NCI-H187 treated with DMSO at 0.1 percent for 48 hours (cell line): ENCODE measurements at places on chromosomes 4 and X.

DNA sequence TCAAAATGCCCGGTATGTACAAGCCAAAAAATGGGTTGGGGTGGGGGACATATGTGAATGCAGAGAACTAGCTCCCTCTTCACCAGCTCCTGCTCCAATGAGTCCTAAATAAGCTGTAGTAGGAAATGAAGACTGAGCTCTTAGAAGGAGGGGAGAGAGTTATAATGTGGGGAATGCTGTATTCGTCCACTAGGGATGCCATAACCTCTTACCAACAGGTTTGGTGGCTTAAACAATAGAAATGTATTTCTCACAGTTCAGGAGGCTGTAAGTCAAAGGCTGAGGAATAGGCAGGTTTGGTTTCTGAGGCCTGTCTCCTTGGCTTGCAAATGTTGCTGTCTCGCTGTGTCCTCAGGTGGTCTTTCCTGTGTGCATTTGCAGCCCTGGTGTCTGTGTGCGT, 4.4 kb upstream of the INPP4B start:
- DNase-seq, result no peak

- no peak for DNase-seq
These were observed 122.9 kb downstream of the AFAP1 start for GRCh38 chr4:7816771-7817170.

DNA sequence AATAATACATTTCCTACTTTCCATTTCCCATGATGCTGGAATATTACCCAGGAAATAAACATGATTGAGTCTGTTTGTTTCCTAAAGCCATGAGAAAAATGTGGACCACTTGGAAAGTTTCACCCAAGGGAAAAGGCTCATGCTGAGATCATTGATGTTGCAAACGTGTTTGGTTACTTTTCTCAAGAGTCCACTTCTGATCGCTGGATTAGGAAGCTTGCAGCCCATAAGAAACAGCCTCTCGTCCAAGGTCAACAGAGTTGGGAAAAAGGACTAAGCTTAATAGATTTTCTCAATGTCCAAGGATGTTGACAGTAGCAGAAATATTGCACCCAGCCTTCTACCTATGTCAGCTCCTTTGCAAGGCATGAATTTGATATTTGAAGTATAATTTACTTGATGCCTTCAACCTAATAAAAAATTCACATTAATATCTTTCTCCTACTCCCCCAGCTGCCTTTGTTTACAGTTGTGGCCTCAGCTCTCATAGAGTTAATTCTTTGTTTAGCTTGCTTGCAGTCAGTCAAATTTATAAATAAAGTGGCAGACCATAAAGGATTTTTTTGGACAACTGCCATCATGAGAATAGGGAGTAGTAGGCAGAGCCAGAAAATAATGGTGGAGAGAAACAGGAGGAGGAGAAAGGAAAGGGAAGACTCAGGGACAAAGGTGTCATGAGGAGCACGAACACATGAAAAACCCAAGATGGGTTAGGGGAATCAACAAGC, 65.6 kb upstream of the BLTP1 start:
- no peak for DNase-seq

DNA sequence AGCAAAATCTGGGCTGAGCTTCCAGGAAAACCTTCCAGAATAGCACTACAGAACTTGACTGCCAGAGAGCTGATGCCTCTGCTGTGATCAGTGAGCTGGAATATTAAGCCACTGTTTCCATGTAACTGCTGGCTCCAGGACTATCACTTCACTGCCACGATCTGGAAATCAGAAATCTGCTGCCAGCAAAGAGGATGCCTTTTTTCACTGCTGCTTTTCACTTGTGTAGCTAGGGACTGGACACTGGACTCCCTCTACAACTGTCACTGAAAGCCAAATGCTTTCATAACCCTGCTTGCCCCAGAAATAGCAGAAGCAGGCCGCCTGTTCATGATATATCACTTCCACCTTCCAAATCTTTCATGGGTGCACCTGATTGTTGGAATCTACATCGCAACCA, 9.4 kb upstream of the AP1S2 start:
- no peak for DNase-seq

DNA sequence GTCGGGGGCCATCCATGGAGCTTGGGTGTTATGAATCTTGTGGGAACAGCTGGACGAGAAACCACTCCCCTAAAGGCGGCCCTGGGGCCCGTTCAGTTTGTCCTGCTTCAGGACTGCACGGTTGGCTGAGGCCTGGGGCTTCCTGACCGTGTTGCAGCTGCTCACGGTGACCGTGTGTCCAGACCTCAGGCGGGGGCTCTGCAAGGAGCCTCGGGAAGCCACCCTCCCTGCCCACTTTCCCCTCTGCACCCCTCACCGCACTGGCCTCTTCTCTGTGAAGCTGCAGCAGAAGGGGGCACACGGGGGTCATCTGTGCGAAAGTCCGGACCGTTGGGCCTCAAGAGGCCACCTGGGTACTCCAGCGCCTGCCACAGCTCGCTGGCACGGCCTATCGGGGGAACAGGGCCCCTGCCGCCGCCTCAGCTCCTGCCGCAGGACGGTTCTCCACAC, 29.4 kb downstream of the UVSSA start:
- no peak for DNase-seq

- no peak for DNase-seq
These were observed 56.6 kb upstream of the CCDC149 start for GRCh38 chr4:24969486-24969885.

- DNase-seq, result no peak
These were observed 67.7 kb downstream of the RWDD4 start for GRCh38 chr4:183591301-183591700.

- DNase-seq, result no peak
These were observed 315.0 kb downstream of the AFF2 start for GRCh38 chrX:148815218-148815961.

DNA sequence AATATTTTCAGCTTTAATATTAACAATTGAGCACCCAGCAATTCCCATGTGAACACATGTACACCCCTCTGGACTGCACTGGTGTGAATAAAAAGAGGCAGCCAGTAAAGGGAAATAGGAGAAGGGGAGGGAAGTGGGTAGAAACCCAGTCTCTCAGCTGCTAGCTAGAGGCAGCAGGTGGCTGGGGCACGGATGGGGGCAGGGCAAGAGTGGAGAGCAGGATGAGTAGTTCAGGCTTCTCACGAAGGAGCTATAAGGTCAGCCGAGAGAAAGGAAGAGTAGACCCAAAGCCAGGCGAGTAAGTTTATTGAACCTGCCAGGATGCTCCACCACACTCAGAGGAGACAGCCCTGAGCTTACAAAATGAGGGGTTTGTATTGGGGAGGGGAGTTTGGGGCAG, 184.8 kb upstream of the MTMR8 start:
- no peak for DNase-seq

GRCh38 chr4:171817026-171817425, 3.8 kb downstream of the GALNTL6 start:
- DNase-seq, result no peak

DNA sequence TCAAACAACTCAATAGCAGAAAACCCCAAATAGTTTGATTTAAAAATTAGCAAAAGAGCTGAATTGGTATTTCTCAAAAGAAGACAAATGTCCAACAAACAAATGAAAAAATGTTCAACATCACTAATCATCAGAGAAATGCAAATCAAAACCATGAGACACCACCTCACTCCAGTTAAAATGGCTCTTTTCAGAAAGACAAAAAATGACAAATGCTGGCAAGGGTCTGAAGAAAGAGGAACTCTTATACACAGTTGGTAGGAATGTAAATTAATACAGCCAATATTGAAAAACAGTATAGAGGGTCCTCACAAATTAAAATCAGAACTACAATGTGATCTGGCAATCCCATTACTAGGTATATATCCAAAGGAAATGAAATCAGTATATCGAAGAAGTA, 70.4 kb downstream of the FBXL5 start:
- DNase-seq, result no peak

GRCh38 chr4:89371614-89372013, 64.0 kb upstream of the GPRIN3 start:
- DNase-seq, result no peak

- DNase-seq, result no peak
These were observed 676.7 kb downstream of the GALNTL6 start for GRCh38 chr4:172489861-172490260.

GRCh38 chr4:52606040-52606439, 53.1 kb downstream of the USP46 start:
- DNase-seq, result no peak

DNA sequence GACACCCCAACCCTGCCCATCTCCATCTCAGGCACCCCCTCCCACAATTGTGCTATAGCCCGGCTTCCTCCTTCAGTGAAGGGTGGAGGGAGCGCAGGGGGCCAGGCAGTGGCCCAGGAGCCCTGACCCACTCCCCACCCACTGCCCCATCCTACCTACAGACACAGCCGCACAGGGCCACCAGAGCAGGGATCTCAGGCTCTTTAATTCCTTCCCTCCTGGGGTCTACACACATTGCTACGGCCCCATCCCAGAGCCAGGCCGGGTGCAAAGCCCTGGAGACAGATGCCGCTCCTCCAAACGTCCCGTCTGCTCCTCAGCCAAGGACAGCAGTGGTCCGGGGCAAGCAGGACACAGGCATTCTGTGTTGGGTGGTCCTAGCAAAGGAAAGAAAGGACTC, 12.8 kb upstream of the DUSP9 start:
- no peak for DNase-seq

GRCh38 chr4:12447451-12447850, 1018.8 kb upstream of the HS3ST1 start:
- no peak for DNase-seq

DNA sequence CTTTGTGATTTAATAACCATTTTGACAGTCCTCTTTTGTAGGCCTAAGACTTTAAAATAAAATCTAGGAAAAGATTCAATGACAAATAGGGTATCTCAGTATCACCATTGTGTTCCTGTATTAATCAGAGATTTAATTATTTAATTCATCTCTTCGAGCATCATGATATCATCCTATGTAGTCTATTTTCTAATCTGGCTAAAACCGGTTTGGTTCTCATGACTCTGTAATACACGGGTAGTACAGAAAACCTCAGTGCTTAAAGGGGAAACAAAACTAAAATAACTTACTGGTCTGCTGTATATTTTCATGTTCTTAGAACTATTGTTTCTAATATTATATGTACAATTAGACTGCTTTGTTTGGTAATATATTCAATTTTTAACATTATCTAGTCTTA, 23.7 kb upstream of the FBXW7 start:
- no peak for DNase-seq

DNA sequence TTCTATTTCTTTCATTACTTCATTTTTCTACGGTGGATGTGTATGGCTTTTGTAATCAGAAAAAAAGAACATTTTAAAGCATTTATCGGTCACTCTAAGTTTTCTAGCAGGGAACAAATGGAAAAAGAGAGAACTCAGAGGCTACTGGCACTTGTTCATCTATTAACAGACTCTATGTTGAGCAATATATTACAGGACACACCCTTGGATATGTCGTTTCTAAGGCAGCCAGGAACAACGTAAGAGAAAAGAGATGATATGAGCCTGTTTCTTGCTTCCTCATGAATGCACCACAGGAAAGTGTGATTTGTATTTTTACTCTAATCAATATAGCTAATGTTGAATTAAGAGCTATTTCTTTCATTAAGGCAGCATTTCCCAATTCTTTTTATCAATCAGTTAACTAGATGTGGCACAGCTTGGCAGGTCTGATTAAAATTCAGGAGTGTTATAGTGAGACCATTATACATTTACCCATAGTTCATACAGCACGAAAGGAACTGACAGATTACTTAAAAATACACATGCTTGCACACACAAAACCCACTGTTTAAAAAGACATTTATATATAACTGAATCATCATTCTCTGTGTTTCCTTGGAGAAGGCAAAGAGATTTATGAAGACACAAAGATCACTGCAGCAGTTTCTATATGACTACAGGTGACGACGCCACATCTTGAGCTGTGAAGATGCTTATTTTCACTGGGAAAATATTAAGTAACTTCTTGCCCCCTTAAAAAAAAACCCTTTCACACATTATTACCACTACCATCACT, 13.0 kb downstream of the RAB9B start:
- DNase-seq, result no peak

DNA sequence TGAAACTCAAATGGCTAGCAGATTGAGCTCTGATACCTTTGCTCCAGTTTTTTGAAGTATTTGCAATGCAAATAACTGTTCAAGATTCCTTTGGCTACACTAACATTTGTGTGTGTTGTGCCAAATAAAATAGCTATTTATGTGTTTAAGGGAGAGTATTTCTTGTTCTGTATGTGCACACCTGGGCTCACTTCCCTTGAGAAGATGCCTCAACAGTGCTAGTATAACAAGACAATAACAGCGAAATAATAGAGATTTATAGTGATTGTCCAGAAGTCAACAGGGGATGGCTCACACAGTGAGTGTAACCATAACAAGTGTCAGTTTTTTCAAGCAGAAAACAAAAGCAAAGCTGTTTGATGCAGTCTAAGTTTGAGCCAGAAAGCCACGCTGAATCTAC, 460.5 kb downstream of the CENPC start:
- no peak for DNase-seq

DNA sequence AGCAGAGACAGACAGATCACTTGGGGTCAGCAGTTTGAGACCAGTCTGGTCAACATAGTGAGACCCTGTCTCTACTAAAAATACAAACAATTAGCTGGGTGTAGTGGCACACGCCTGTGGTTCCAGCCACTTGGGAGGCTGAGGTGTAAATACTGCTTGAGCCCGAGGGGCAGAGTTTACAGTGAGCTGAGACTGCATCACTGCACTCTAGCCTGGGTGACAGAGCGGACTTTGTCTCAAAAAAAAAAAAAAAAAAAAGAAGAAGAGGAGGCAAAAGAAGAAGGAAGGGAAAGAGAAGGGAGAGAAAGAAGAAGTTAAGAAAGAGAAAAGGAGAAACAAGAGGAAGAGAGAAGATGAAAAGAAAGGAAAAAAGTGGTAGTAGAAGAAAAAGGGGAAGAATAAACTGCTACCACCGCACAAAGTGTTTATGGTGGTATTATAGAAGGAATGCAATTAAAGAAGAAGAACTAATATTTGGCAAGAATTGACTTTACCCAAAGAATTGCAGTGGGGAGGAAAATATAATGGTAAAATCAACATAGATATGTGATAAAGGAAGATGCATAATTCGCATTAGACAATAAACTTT, 19.6 kb upstream of the NSUN7 start:
- DNase-seq, result no peak

DNA sequence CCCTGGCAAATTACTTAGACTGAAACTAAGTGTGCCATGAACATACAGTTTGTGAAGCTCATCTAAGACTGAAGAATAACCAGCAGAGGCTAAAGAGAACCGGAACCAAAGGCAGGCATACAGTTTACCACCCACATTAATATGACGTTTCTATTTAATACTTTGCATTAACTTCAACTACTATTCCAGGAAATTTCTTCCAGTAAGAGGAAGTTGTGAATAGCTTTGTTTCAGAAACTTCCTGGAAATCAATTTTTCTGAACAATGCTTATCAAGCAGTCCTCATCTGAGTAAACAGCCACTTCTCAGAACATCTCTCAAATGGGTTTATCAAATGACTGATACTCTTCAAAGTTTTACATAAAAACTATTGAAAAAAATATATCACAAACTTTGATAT, 252.7 kb downstream of the OPHN1 start:
- DNase-seq, result no peak

DNA sequence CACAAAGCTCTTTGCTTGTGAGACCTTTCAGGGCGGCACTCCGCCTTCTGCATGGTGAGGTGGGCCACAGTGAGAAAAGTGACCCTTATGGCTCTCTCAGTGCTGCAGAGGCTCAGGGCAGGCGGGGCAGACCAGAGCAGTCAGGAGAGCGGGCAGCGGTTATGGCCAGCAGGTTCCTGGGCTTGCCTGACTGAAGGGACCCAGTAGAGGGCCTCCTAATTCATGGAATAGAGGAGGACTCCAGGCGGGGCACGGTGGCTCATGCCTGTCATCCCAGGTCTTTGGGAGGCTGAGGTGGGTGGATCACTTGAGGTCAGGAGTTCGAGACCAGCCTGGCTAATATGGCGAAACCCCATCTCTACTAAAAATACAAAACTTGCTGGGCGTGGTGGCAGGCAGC, 91.4 kb downstream of the CLNK start:
- no peak for DNase-seq
